ENCODE measurements at places on chromosomes 2 and 18. TPM values are rescaled to one million over a fixed set of nuclear protein-coding genes. Genes with fewer than 3 reads are reported as not detected.
A peak's percentile ranks its signal among the peaks of the same experiment; 100 is the strongest.

Gene GPR39
- 7.7 TPM for polyA plus RNA-seq

Gene SRD5A2
- polyA plus RNA-seq: not detected

DNA sequence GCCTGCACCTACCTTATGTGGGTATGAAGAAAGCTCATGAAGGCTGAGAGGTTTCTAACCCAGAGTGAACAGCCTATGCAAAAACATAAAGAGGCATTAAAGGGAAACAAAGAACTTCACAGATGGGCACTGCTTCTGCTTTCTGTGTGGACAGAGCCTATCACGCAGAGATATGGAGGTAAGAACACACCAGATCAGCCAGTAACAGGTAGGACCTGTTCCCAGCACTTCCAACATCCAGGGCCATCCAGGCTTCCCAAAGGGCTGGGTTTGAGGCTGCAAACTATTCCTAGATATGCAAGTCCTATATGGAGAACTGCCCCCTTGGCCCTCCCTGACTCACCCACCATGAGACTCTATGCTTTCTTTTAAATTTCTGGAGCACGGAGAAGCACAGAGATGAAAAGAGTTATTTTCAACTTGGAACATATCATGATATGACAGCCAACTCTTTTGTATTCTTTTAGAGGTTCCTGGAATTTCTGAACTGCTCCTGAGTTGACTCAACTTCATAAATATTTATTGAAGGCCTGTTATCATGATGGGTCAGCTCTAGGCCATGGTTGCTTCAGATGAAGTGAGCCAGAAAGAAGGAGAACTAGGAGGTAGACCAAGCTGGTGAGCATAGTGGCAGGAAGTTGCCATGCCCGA lies 77.4 kb upstream of the PPP1CB start:
- no peaks in the 10 kb centered on the region for H3K36me3 ChIP-seq
- DNase-seq: peak; percentile 41
- no peaks in the 10 kb centered on the region for H3K27me3 ChIP-seq
- no peaks in the 10 kb centered on the region for H3K4me1 ChIP-seq

DNA sequence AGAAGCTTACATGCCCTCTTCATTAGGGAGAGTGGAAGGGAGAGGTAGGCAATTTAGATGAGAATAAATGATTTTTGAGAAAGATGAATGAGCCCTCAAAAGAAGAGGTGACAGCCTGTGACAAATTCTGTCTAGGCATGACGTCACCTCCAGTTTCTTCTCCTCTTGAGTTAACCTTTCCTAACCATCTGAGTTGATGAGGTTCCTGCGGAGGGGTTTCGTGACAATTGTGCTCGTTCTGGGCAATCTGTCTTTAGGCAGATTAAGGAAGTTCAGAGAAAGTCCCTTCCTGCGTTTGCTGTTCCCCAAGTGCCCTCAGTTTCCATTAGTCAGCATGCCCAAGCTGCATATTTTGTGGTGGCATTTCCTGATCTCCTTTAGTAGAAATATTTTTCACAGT lies 640.2 kb upstream of the SYT4 start:
- H3K4me1 ChIP-seq: peaks cover 8% of the 10 kb centered on the region
- H3K36me3 ChIP-seq: no peaks in the 10 kb centered on the region
- no peak overlapping the region for H3K4me3 ChIP-seq
- DNase-seq: no peak

- H3K27ac ChIP-seq: no peak overlapping the region
- H3K27me3 ChIP-seq: no peaks in the 10 kb centered on the region
- peaks cover 41% of the 10 kb centered on the region for H3K36me3 ChIP-seq
- H3K4me1 ChIP-seq: peaks cover 4% of the 10 kb centered on the region
- no peak overlapping the region for H3K4me3 ChIP-seq
- DNase-seq: peak; percentile 17
Measured at GRCh38 chr18:62566199-62566598, 43.4 kb downstream of the ZCCHC2 start.

Measured in cardiac muscle cell (in vitro differentiated cells and primary cell).